ENCODE measurements at places on chromosomes 2 and 18.
A peak's percentile ranks its signal among the peaks of the same experiment; 100 is the strongest.

DNA sequence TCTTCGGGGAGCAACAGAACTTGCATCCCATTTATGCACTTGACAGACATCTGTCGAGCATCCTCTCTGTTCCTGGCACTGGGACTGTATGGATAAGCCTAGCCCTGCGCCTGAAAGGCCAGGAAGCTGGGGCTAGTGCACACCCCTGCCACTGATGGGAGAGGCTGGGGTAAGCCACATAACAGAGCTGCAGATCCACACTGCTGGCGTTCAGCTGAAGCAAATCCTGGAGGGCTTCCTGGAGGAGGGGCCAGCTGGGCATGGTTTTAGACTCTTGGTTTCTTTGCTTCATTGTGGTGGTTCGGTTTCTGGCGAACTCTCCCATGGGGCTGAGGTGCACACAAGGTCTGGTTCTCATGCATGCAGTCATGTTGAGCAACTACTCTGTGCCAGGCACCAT is 45.5 kb upstream of the FOSL2 start:
- ATAC-seq = no peak

DNA sequence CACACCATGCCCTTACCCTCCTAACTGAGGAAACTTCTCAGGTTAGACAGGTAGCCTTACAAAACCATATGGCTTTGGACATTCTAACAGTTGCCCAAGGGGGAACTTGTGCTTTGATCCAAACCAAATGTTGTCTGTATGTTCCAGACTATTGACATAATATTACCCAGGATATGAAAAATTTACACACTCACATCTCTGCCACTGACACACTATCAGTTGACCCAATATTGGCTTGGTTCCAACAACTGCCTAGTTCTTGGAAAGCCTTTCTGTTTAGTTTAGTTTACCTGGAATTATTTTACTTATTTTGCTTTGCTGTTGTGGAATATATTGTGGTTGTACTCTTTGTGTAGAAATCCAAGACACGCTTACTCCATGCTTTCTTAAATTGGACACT is 178.4 kb downstream of the RNF152 start:
- no peak for ATAC-seq

DNA sequence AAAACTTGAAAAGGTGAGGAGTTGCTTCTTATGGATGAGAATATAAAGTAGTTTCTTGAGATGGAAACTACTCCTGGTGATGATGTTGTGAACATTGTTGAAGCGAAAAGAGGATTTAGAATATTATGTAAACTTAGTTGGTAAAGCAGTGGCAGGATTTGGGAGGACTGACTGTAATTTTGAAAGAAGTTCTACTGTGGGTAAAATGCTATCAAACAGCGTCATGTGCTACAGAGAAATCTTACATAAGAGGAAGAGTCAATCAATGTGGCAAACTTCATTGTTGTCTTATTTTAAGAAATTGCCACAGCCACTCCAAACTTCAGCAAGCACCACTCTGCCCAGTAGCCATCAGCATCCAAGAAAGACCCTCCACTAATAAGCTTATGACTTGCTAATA is 112.9 kb upstream of the ZEB2 start:
- ATAC-seq = no peak

- no peak for ATAC-seq
Measured at GRCh38 chr2:126579868-126580267, 76.1 kb upstream of the GYPC start.

- no peak for ATAC-seq
Measured at GRCh38 chr2:69811591-69811990, 17.9 kb upstream of the GMCL1 start.

GRCh38 chr2:127651971-127652550 is 6.1 kb downstream of the GPR17 start:
- peak; percentile 65 for ATAC-seq

DNA sequence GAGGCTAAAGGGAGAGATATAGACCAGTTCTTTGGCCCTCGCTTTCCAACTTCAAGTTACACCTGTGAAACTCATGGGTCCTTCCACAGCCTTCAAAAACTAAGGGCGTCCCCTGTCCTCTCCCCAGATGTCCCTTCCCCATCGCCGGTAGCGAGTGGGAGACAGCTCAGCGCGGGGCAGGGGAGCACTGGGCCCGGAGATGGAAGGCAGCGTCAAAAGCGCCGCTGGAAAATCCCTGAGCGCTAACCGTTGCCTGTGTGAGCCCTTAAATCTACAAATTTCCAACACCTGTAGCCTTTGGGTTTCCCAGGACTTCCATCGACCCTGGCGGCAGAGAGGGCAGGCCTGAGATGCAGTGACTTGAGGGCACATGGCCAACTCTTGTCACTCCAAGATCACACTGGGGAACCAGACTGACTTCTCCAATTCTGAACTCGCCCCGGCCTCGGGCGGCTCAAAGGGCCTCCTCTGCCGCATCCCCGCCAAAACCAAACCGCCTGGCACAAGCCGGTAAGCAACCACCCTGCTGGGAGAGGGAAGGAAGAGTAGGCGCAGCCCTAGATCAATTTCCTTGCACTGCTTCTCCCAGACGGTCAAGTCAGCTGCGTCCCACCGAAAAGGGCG is 879 bp upstream of the EPAS1 start:
- peak; percentile 0 for ATAC-seq

- ATAC-seq = no peak
Measured at GRCh38 chr2:38155-38554, 8.2 kb downstream of the FAM110C start.

DNA sequence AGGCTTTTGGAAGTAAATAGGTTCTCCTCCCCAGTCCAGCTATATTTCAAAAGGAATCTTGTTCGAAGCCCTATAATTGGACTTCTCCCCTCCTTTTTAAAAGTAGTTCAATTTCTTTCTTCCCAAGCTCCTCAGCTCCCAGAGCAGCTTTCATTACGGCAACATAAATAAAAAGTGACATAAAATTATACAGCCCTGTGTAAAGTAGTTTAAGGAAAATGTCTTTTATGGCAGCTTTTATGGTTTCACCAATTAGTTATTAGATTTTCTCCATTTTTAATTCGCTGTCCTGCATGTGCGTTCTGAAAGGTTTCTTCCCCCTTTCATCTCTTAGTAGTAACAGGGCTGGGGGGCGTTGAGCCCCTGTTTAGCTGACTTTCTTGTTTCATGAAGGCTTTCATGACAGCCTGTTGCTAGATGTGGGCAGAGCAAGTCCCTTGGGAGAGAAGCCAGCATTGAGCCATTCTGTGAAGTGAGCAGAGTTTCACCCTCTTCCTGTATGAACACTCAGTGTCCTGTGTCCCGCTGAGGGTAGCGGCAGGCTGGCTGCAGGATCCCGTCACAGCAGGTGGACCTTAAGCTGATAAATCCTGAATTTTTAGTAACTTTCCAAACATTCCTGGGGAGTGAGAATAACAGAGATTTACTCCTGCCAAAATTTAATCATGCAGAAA is 229.7 kb upstream of the SPRED2 start:
- peak; percentile 55 for ATAC-seq

GRCh38 chr2:67576991-67577390 is 179.9 kb downstream of the ETAA1 start:
- ATAC-seq = no peak

DNA sequence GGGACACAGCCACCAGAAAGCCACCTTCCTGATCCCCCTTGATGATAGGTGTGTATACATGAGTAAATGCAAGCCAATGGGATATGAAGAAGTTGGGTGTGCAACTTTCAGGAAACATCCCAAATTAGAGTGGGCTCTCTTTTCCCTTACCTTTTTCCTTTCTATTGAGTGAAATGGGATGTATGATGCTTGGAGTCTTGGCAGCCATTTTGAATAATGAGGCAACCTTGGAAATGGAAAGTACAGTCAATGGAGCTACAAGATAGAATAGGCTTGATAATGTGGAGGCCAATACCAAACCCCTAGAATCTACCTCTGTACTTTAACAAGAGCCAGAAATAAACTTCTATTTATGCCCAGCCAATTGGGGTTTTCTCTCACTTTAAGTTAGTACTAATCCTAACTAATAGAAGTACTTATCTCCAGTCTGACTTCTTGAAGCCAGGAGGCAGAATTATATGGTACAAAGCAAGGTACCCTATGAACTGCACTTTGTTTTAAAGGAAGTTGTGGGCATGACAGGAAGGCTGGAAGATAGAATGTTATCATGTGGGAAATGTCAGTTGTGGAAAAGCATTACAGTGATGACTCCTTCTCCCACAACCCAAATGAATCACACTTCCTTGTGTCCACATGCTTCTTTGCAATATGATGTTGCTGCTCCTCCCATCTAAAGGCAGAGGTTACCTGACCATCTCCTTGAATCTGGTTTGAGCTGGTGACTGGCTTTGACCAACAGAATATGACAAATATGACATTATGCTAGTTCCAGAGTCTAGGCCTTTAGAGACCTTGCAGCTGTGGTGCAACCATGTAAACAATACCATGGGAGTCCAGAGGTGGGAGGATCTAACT is 12.9 kb upstream of the NABP1 start:
- no peak for ATAC-seq

- ATAC-seq = peak; percentile 91
Measured at GRCh38 chr2:37711308-37711731, 39.9 kb upstream of the CDC42EP3 start.
